Progenitor cell of endocrine pancreas (in vitro differentiated cells): ENCODE measurements at places on chromosomes 2 and 18. TPM values are rescaled to one million over a fixed set of nuclear protein-coding genes. Genes with fewer than 3 reads are reported as not detected.

DNA sequence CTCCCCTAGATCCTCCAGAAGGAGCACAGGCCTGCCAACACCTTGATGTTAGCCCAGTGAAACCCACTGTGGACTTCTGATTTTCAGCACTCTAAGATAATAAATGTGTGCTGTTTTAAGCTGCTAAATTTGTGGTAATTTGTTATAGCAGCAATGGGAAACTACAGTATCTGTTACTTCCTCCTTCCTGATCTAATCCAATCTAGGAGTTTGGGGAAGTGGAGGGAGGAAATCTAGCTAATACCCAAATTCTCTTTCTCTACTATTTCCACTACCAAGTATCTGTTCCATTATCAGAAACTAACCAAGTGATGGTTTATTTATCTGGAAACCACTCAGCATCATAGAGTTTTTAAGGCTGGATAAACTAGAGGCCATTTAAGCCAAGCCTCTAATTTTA, 64.9 kb downstream of the AFF3 start:
- DNase-seq: no peak

- DNase-seq: no peak
Measured at GRCh38 chr2:107195631-107196030, 309.7 kb upstream of the ST6GAL2 start.

Gene TNFAIP6
- total RNA-seq: not detected in 2 replicates

Gene EHBP1
- total RNA-seq: 45.6 and 49.9 TPM in 2 replicates

Gene GALNT5
- total RNA-seq: 0.60 and 1.2 TPM in 2 replicates

- DNase-seq: no peak
Measured at GRCh38 chr18:40565805-40566509, 1389.1 kb upstream of the PIK3C3 start.

Gene ACTR1B
- 87.4 and 88.5 TPM in 2 replicates for total RNA-seq

Gene CCDC178
- 0.60 TPM in 1 of 2 replicates, not detected in the other for total RNA-seq

- DNase-seq: no peak
Measured at GRCh38 chr2:143246815-143247744, 117.9 kb downstream of the ARHGAP15 start.

GRCh38 chr2:131517106-131517831, 10.4 kb upstream of the CCDC74A start:
- DNase-seq: no peak

DNA sequence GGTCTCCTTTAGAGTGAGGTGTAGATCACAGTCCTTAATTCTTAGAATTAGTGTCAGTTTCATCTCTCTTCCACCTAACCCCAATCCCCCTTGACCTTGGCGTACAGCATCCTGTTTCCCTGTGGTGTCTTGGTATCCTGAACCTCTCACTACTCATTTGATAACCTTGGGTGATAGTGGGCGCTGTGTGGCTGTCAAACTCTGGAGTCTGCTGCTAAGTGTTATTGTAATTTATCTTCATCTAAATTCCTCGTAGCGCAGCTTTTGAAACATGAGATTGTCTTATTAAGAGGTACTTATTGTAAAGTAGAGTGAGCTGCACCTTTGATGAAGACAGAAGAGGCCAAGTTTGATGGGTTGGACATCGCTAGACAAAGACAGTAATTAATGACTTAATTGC, 222.6 kb upstream of the SPRED2 start:
- no peak for DNase-seq

DNA sequence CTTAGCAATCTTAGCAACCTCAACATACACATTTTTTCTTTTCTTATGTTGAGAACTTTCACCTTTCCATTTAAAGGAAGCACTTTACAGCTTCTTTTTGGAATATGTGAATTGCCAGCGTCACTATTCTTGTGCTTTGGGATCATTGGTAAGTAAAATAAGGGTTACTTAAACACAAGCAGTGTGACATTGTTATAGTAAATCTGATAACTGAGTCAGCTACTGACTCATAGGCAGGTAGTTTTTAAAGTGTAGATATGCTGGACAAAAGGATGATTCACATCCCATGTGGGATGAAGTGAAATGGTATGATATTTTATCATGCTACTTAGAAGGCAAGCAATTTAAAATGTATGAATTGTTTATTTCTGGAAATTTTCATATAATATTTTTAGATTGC, 637.2 kb downstream of the DCDC2C start:
- no peak for DNase-seq
